G401 (cell line): ENCODE measurements at places on chromosomes 5 and 9. TPM values are rescaled to one million over a fixed set of nuclear protein-coding genes. Genes with fewer than 3 reads are reported as not detected.

GRCh38 chr9:109639674-109640579, 140.1 kb upstream of the PALM2AKAP2 start:
- DNase-seq, result no peak

DNA sequence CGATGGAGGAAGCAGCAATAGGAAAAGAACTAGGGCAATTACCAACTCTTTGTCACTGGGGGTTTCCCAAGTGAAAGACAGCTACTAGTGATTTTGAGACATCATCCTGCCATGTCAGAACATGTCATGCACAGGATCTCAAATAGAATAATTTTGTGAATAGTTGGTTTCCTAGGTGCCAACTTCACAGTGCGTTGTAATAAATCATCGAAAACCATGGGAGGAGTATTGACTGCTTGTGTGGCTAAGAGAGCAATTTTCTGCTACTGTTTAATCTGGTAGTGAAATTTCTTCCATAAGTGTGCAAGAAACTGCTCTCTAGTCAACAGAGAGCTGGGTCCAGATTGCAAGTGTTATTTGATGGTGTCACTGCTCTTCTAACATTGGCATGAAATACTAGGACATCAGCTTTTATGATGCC, 168.6 kb downstream of the NNT start:
- DNase-seq, result no peak

DNA sequence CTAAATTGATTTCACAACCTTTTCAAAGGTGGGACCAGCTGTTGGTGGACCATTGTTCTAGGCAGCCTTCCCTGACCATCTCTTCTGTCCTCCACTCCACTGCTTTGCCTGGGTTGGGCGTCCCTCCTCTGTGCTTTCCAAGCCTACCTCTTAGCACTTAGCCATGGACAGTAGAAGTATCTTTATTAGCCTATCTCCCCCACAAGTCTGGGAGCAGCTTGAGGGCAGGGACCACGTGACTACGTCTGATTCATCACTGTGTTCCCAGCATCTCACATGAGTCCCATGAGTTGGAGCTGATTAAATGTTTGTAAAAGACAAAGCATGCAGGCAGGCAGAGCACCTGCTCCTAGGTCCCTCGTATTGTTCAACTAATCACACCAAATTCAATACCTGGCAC, 20.9 kb downstream of the MORN5 start:
- no peak for DNase-seq

GRCh38 chr5:99621772-99622681, 693.2 kb upstream of the CHD1 start:
- DNase-seq, result no peak

DNA sequence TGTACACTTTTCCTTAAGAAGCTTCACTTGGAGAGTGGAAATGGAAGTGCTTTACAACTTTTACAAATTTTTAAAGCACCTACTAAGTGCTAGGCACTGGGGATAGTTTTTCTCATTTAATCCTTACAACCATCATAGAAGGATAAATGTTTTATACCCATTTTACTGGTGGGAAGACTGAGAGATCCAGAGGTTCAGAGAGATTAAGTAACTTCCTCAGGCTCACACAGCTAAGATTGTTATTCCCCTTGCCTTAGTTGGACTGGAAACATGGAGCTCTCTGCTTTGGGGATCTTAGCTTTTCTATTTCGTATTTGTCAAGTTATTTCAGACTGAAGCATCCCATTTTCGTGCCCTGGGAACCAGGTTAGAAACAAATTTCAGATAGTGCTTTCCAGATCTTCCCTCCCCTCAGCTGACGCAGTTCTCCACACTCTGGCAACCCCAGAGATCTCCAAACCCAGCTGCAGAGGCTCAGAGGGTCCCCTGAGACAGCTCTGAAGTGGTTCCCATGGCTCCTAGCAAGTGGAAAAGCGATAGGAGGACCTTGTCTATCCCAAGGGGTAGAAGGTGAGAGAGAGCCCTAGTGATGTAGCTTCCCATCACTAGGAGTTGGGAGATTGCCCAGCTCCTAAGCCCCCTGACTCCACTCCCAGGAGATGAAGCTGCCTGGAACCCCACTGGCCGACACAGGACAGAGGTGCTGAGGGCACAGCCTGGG, 16.2 kb upstream of the GABBR2 start:
- no peak for DNase-seq

The CLK4 gene
- 5.2 and 9.8 TPM in 2 replicates for total RNA-seq
